ENCODE measurements at places on chromosomes 1 and 21.

GRCh38 chr1:39538531-39539251, 37.9 kb downstream of the PABPC4 start:
- no peak for DNase-seq

- no peak for DNase-seq
Observed at GRCh38 chr1:14606632-14607031, 8.1 kb downstream of the KAZN start.

DNA sequence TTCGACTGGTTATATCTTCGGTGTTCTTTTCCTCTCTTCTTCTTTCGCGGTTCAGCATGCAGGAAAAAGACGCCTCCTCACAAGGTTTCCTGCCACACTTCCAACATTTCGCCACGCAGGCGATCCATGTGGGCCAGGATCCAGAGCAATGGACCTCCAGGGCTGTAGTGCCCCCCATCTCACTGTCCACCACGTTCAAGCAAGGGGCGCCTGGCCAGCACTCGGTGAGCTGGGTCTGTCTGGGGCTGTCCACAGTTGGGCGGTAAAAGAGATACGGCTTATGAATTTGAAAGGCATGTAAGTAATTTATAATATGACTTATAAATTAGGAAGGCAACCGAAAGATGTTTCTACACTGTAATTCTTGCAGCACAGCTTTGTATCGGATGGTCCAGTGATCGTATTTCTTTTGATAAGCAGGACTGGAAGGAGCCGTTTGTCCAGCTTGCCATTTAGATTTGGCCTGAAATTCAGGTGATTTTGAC, 334 bp downstream of the CTH start:
- DNase-seq = no peak

GRCh38 chr21:16095005-16095404, 365.2 kb downstream of the USP25 start:
- no peak for DNase-seq

GRCh38 chr21:44853601-44854390, 19.7 kb downstream of the PTTG1IP start:
- no peak for DNase-seq

DNA sequence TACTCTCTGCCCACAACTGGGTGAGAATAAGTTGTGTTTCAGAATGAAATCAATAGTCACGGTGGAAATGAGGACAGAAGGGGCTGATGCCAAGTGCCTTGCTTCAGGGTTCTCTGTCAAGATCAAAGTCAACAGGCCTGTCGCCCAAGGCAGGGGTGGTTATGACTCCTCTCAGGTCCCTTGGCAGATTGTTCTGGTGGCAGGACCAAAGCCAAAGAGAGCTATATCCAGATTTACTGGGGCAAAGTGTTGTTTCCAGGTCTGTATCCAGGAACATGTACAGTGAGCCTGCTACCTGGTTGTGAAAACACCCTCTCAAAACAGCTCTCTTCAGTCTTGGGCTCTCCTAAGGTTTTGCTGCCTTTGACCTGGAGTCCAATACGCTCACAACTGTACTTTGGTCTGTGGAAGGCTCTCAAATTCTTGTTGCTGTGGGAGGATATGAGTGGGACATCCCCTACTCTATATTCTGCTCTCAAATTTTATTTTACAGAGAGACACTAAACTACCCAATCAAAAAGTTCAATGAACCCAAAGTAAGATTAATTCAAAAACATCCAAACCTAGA, 175.1 kb upstream of the ETV3 start:
- no peak for DNase-seq

DNA sequence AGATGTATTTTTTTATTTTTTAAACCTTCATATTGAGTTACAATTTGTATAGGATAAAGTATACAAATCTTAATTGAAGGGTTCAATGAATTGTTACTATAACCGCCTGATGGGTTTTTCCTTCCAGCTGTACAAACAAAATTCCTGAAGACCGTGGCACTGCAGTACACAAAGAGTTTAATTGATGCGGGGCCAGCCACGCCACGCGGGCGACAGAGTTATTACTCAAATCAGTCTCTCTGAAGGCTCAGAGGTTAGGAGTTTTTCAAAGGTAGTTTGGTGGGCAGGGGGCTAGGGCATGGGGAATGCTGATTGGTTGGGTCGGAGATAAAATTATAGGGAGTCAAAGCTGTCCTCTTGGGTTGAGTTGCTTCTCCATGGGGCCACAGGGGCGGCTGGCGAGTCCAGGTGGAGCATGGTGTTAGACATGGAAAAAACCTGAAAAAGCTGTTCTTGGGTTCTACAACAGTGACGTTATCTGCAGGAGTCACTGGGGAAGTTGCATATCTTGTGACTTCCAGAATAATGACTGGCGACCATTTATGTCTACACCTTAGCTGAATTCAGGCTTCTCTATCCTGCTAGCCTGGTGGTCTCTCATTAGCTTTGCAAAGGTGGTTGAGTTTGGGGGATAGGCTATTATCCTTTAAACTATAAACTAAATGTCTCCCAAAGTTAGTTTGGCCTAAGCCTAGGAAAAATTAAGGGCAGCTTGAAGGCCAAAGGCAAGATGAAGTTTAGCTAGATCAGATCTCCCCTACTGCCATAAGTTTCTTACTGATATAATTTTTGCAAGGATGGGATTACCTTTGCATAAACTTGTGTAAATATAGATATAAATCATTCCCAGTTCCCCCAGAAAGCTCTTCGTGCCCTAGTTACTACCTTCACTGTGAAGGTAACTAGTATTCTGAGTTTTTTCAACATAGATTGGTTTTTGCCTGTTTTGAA, 13.0 kb upstream of the TMEM9 start:
- DNase-seq = no peak

DNA sequence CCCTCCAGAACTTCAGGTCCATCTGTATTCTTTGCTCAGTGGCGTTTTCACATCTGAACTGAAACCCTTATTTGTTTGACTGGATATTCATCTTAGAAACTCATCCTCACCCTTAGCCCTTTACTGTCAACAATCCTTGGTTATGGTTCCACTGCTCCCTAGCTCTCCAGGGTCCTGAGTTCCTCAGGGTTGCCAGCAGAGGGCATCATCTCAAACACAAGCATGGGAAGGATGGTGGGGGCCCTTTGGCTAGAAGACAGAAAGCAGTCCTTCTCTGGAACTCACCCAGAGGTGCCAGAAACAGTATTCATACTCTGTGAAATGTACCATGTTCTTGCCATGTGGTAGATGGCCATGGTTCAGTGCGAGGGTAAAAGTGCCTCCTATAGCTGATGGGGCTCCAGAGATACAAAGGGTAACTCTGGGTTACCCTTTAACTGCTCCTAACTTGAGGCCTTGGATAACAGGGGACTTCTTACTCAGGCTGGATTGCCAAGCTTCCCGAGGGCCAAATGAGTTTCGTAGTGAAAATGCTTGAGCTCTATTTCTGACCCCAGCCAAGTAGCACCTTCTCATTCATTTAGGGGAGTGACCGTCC, 11.3 kb downstream of the NCSTN start:
- DNase-seq = no peak

DNA sequence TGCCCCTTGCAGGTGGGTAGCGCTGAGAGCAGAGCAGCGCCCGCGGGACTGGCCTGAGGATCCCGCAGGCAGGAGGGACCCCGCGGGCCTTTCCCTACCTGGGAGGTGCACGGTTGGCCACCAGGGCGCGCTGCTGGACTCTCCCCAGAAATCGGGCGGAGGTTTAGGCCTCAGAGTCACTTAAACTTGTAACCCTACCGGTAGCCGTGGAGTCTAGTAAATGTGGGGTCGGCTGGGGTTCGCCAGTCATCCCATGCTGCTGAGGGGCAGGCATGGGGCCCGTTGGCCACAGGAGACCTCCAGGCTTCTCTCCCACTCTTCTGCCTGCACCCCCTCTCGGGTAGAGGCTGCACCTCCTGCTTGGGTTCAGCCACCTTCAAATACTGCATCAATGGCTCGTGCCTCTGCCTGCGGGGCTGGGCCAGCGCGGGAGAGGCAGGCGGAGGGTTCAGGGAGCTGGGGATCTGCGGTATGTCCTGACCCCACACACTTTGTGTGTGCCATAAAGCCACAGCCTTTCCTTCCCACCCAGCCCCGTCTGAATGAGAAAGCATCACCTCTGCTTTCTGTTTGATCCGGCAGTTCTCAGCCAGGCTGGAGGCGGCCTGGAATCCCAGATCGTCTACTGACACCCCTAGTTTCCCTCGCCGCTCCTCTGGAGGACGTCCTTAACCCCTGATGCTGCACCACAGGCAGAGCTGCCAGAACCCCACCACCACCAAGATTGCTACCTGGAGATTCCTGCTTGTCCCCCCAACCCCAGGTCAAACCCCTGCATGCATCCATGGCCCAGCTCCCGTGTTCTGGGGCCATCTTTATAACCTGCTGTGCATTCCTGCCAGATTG, 12.3 kb upstream of the GSTM4 start:
- peak; percentile 81 for DNase-seq

GRCh38 chr1:12778061-12778460, 4.5 kb downstream of the PRAMEF12 start:
- DNase-seq = no peak

- no peak for DNase-seq
Observed at GRCh38 chr1:33378524-33378923, 52.4 kb downstream of the PHC2 start.

GRCh38 chr1:31515056-31515775, 61.1 kb upstream of the TINAGL1 start:
- DNase-seq = no peak

- no peak for DNase-seq
Observed at GRCh38 chr1:181089017-181089675, 646 bp downstream of the IER5 start.

GRCh38 chr1:227769936-227770494, 34.8 kb downstream of the SNAP47 start:
- no peak for DNase-seq

DNA sequence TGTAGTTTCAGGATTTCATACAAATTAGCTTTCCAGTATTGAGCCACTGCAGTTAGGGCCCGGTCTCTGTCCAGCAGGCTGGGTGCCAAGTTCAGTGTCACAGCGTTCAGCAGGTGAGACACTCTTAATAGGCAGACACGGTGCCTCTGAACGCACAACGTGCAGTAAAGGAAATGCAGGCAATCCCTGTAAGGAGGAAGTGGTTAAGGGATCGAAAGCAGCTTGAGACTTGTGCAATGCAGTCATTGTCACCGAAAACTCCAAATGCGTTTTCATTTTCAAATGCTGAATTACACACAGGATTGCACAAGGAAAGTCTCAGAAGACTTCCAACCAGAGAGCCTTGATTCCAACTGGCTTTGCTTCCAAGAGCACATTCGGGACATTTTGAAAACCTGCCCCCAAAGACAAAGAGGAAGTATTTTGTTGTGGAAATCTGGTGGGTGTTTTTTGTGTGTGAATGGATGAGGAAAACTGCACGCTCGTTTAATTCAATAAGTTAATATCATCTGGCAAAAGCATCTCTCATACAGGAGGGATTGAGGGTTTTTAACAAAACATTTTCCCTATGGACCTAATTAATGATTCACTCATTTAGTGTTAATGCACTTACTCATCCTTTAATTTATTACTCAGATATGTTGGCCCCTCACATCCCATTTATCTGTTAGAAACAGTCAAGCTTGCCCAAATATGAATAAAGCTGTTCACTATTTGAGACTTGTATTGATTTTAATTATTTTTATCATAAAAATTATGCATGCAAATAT, 61.6 kb downstream of the PTGS2 start:
- peak; percentile 43 for DNase-seq

- no peak for DNase-seq
Observed at GRCh38 chr21:43317959-43318358, 109.0 kb downstream of the SIK1 start.

GRCh38 chr1:165235777-165236291, 120.7 kb downstream of the LMX1A start:
- DNase-seq = peak; percentile 6

GRCh38 chr21:14740116-14740515, 194.0 kb upstream of the SAMSN1 start:
- DNase-seq = no peak

- DNase-seq = no peak
Observed at GRCh38 chr1:239221656-239222055, 164.7 kb upstream of the CHRM3 start.
